NCI-H2081 (cell line): ENCODE measurements at places on chromosomes 1 and 21.

DNA sequence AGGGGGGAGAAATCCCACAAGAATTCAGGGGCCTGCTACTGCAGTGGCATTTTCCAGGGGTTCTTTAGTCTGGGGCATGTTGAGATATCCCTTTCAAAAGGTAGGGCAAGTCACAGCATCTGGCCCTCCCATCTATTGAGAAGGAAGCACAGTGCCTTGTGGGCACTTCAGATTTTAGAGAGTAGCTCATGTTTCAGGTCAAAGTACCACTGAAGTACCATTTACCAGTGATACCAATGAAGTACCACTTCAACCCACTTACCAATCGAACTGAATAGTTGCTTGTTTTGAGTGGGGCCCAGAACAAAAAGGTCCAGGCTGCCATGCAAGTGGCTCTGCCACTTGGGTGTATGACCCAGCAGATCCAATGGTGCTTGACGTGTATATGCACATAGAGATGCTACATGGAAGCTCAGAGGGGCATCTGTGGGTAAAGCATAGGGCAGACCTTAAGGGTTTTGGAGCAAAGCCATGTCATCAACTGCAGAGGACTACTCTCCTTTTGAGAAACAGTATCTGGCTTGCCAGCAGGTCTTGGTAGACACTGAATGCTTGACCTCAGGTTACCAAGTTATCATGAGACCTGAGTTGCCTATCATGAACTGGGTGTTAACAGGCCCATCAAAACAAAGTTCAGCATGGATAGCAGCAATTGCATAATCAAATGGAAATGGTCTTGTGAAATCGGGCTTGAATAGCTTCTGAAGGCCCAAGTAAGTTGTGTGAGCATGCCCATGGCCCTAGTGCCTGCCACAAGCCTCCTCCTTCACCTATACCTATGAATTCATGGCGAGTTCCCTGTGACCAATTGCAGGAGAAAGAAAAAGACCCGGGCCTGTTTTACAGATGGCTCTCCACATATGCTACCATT, 23.5 kb downstream of the PLA2G2D start:
- DNase-seq, result no peak

- no peak for DNase-seq
Measured at GRCh38 chr1:164702216-164702615, 143.2 kb downstream of the PBX1 start.

GRCh38 chr21:35231090-35231489, 182.0 kb upstream of the RUNX1 start:
- DNase-seq, result no peak

DNA sequence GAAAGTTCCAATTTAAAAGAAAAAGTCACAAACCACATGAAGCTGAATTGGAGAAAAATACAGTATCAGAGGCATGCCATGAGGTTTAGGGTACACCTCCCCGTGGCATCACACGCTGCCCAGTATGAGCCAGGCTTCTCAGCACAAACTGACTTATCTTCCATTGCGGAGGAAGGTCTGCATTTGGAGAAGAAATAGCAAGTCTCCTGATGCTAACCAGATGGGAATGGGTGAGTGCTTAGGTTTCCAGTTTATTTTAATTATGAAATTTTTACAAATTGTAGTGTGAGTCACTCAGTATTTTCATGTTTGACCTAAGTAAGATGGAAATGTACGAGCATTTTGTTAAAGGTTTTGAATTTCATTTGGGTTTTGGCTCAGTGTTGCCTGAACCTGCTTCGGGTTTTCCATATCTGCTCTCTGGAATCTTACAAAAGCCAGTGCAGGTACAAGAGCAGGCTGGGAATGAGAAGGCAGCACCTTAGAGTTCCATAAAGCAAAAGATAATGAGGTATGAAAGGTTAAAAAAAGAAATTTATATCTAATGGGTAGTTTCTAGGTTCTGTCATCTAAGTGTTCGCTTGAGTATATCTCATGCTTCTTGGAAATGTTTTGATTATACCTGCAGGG, 213.9 kb downstream of the PATJ start:
- DNase-seq, result no peak

DNA sequence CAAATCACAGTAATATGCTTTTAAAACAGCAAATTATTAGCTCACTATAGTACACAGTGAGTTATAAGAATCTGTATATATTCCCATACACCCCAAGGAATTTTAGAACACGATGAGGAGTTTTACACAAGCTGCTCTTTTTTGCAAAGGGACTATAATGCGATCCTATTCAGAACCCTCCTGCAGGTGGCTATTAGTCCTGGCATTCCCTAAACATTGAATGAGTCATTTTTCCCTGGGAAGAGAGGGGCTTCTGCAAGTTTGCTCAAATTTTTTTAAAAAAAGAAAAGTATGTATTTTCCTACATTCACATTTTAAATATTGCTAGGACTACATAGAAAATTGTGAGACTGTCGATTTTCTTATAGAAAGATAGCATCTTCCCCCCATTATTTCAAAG, 106.3 kb downstream of the COL11A1 start:
- DNase-seq, result no peak

DNA sequence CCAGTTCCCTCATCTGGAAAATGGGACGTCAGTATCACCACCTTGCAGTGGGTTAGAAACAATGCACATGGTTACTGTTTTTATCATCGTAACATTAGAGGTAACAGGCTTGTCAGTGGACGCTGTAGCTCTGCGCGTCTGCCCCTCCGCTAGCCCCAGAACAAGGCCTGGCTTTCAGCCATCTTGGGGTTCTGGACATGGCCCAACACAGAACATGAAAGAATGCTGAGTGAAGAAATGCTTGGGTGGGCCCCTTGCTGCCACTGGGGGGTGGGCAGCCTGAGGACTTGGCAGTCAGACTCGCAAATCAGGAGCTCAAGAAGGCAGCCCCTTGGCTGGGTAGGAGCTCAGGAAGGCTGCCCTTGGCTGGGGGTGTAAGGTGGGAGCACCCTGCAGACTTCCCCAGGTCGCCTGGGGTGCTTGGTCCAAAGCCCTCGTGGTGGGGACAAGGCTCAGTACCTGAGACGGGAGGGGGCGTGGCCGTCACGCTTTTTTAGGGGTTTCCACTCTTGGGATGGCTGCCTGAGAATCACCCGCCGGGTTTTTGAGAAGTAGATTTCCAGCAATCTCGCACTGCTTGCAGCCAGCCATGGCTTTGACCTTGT, 51.7 kb downstream of the SLC37A1 start:
- no peak for DNase-seq

- DNase-seq, result no peak
Measured at GRCh38 chr1:17170571-17170970, 34.4 kb upstream of the PADI1 start.
